ENCODE measurements at places on chromosomes 4 and X.

DNA sequence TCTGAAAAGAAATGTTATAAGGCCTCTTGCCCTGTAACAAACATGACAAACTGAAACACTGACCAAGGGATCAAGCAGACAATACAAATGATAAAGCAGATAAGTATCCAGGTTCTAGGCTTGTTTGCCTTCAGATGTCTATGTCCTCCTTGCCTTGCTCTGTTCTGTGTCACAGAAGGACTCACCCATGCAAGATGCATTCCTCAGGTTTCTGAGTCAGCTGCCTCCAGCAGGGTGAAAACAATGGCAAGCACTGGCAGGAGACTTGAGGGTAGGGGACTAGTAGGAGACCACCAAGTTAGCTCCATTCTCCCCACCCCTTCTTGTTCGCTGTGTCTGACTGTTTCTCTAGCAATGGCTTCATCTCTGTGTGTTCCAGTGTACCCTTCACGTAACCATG is 76.6 kb upstream of the CXXC4 start:
- no peak for DNase-seq

- DNase-seq = peak; percentile 9
Observed at GRCh38 chr4:71186566-71187403, 152.0 kb upstream of the SLC4A4 start.

DNA sequence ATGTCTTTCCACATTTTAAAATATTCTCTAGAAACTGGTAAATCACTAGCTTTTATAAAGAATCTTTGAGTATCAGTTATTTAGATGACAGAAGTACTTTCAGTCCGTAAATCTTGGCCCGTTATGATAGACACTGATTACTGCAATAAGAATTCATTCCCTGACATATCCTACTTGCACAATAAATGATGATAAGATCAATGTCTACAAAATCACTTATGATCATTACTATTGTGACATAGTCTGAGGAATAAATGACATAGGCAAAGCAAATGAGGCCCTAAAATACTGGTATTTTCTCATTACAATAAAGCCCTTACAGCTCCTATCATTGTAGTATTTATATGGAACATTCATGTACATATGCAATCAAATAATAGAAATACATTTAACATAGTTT is 6.6 kb upstream of the PDCL2 start:
- no peak for DNase-seq

DNA sequence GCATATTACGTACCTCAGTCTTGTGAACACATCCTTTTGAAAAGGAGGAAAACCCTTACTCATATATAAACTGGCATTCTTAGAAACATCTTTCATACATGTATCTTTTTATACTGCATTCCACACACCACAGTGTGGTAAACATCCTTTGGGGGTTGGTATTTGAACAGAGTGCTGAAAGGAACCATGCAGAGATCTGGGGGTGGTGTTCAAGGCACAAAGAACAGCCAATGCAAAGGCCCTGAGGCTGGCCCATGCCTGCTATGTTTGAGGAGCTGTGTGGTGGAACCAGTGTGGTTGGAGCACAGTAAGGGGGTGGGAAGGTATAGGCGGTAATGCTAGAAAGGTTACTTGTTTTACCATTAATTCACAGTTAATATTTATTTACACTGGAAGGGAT is 2.0 kb downstream of the ELK1 start:
- no peak for DNase-seq

GRCh38 chrX:136849395-136849794 is 31.1 kb downstream of the RBMX start:
- DNase-seq = no peak

- DNase-seq = no peak
Observed at GRCh38 chrX:142898164-142898563, 127.6 kb upstream of the SPANXN4 start.

DNA sequence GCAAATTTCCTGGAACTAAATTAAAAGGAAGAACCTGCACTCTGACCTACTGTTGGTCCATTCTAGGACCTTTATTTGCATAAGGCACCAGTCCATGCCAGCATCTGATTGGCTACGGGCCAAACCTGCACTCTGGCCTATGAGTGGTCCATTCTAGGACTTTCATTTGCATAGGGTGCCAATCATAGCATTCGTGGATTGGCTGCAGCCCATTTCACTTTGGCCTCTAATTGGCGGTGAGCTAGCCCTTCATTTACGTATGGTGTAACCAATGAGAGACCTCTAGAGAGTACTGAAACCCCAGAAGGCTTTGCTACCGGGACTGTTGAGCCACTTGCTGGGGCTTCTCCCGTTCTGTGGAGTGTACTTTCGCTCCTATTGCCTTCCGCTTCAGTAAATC is 6.1 kb upstream of the RNF175 start:
- DNase-seq = no peak

- DNase-seq = no peak
Observed at GRCh38 chr4:156779042-156779441, 192.6 kb downstream of the PDGFC start.

DNA sequence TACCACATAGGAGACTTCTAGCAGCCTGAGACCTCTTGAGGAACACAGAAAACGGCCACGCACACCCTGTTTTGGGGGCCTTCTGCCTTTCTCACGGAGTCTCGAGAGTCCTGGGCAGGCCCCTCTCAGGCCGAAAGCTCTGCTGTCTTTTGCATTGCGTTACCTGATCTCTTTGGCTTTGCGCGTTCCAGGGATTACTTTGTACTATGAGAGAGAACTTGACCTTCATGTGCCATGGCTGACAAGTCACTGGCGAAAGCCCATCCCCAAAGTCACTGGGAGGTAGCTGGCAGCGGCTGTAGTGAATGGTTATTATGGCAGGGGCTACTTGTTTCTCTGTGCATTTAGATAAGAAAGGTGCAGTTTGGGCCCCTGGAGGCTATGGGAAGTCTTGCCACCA is 8.0 kb upstream of the NAT8L start:
- no peak for DNase-seq

DNA sequence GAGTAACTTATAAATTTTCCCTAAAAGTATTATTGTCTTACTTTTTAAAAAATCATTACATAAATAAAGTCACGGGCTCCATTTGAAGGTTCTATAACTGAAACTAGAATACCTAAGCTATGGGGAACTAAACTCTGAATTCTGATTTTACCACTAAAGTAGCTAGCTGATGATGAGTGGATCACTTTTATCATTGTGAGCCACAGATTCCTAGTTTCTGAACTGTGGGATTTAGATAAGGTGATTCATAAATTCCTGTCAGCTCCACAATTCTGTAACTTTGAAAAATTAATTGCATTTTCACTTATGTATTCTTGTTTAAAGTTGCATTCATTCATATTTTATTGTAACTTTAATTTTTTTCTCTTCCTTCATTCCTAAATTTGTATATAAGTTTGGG is 540.9 kb downstream of the GBA3 start:
- DNase-seq = no peak

GRCh38 chr4:168019921-168020320 is 72.4 kb upstream of the ANXA10 start:
- no peak for DNase-seq

- DNase-seq = no peak
Observed at GRCh38 chrX:110519906-110520452, 161.3 kb downstream of the RTL9 start.

- no peak for DNase-seq
Observed at GRCh38 chr4:123144616-123145015, 222.2 kb upstream of the NUDT6 start.

DNA sequence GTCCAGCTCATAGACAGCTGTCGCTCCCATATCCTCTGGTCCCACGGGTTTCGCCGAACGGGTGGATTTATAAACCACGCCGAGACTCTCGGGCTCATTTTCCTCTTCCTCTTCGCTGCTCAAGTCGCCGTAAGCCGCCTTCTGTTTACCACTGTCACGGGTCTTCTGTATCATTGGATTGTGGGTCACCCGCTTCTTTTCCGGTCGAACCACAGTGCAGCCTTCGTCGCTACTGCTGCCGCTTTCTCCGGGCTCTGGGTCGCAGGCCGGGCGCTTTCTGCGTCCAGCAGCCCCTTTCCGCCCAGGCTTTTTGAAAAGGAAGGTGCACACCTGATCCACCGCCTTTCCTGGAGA is 311 bp downstream of the RNF113A start:
- no peak for DNase-seq

DNA sequence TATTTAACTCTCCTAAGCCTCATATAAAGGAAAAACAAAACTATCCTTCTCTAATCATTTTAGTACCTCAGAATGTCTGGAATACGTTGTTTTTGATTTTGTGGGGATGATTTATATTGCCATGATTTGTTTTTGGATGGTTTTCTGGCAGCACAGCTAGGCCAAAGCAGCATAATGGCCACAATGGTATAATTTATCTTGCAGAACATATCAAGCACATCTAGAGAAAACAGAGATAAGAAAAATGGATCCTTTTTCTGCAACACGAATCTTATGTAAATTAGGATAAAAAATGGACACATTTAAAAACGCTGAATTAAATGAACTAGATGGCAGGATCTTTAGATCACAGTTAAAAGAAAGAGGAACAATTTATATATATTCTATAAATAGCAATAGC is 269.9 kb upstream of the FAT4 start:
- no peak for DNase-seq

DNA sequence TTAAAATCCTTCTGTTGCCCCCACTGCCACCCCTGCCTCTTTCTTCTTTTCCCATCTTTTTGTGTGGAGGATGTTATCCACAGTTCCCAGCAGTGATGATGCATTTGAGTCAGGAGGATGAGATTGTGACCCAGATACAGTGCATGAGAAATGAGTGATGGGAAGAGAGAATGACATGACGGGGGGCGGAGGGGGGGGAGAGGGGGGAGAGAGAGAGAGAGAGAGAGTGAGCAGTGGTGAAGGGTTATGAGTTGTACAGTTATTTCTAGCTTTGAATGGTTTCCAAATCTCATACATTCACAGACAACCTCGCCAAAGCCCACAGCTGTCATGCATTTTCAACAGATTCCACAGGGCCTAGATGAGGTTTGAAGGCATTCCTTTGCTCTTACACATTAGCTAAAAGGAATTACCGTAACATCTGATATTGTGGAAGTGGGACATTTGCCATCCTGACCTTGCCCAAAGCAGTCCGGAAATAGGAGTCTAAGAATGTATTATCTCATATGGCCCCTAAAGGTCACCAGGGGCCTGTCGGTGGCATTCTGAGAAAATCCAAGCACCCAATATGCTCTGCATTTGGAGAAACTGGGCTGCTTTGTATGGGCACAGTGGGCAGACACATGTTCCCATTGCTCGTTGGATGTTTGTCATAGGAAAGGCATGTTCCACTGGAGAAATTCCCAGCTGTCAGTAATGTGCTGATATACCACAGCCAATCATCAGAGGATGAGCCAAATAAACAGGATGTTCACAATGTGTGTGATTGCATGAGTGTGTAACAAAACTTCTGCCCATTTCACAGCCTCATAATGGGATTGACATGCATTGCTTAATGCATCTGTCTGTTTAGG is 435.8 kb downstream of the SPRY1 start:
- no peak for DNase-seq

DNA sequence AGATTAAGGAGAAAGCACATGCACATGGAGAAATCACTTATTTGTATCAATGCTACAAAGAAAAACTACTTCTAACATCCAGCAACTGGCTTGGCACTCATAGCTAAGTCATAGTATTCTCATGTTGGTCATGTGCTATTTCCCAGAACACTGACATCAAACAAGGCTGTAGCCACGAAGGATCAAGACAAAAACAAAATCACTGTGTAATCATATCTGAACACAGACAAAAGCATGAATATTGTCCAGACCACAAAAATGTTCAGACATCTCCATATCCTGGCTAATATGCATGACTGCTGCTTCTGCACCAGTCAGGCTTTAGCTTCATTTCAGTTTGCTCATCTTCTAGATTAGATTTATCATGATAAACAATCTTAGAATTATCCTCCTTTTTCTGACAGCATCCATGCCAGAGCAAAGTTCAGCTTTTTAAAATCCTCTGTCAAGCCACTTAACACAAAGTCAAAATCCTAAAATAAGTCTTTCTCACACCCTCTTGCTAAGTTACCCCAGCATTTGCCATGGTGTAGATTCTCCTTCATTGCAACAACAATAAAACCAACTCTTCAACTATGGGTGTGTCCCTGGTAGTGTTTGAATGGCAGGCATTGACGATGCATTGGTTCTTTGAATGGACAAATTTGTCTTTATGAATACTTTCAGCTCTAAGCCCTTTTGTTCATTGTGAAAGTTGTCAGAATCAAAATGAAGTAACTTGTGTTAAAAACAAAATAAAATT is 39.1 kb upstream of the NPFFR2 start:
- DNase-seq = no peak

DNA sequence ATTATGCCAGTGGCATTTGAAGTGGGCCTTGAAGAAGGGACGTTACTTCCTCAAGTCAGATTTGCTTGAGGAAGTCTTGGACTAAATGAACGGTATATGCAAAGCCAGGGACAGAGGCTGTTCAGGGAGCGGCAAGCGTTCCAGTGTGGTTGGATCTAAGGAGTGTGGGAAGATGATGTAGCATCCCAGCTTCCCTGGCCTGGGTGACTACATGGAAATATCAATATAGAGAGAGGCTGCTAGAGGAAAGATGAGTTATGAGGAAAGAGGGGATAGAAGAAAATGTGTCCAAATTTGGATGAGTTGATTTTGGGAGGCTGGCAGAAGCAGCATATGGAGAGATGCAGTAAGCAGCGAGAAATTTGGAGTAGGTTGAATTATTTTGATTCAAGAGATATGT is 432.5 kb upstream of the TENM3 start:
- DNase-seq = no peak

GRCh38 chrX:22689290-22689689 is 310.5 kb upstream of the DDX53 start:
- no peak for DNase-seq

GRCh38 chr4:7197910-7198309 is 5.6 kb downstream of the SORCS2 start:
- no peak for DNase-seq

- DNase-seq = no peak
Observed at GRCh38 chr4:140633124-140633523, 64.4 kb upstream of the UCP1 start.

- no peak for DNase-seq
Observed at GRCh38 chr4:7358100-7358735, 76.5 kb downstream of the PSAPL1 start.

DNA sequence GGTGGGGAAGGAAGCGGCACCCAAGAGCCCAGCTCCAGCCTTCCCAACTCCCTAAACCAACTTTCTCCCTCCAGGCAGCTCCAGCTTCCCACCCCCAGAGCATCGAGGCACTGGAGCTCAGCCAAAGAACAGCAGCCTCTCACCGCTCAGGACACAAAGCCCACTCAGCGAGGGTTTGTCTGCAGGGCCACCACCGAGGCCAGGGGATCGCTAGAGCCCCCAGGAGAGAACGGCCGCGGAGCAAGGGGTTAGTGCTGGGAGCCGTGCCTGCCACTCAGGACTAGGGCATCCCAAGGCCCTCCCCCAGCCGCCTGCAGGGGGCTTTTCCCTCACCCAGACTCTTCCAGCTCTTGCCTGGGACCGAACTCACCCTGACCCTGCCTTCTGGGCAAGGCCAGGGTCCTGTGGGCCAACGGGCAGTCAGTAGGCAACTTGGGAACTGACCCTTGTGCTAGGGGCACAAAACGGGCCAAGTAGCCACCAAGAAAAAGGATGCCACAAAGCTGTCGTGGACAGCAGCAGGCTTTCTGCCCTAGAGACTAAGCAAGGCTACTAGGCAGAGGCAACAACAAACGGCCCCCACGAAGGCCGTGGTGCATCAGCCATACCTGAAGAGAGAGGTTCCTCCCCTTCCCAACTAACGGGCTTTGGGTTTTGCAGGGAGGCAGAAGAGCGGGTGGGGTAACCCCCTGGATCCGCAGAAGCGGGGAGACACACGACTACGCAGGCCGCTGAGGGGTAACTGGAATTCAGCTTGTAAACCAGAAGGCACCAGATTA is 2.3 kb downstream of the HCFC1 start:
- no peak for DNase-seq

- no peak for DNase-seq
Observed at GRCh38 chrX:133085785-133086184, 11.1 kb downstream of the USP26 start.
